ENCODE measurements at places on chromosomes 2 and 18.

GRCh38 chr2:107384422-107384821 is 442.3 kb upstream of the RGPD4 start:
- peak; percentile 58 for DNase-seq

DNA sequence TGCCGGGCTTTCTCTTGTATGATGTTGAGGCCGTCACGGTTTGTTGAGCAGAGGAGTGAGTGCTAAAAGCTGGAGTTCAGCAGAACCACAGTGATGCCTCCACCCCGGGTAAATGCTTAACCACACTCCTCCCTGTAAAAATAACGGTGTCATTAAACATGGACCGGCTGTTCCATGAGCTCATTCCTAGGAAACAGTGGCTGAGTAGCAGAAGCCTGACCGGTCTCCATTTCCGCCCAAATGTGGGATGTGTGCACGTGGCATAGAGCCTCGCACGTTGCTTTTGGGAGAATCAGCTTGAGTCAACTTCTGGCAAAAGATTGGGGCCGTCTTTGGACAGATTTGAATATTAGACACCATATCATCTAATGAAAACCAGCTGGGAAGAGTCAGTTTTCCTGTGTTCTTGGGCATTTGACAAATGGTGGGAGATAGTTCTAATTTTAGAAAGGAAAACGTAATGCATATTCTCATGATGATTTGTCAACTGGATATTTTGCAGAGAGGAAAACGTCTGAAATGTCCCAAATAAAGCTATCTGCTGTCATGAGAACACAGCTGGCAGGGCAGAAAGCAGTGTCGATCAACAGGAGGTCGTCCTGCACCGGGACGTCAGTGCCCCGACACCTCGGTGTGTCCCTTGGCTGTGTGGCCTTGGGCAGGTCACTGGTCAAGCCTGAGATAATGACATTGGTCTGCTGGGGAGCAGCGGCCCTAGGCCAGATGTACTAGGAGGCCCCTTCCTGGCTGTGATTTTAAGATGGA is 42.4 kb downstream of the LRRFIP1 start:
- DNase-seq = peak; percentile 99

DNA sequence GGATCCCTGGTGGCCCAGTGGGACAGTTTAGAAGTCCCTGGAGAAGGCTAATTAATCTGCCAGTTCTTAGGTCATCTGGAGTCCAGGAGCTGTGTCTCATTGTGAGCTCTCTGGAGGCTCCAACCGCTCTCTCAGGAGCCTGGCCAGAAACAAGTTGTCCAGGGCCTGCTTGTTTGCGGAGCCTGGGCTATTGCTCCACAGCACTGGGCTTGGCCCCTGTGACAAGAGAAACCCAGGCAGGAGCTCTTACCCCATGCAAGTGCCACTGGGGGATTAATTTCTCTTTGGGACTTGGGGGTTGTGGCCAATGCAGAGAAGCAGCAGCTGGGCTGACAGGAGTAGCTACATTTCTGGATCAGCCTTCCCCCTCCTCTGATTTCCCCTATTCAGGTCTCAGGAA is 24.5 kb upstream of the TNP1 start:
- no peak for DNase-seq

- no peak for DNase-seq
These were observed 216.4 kb upstream of the MYT1L start for GRCh38 chr2:2547451-2547850.

- no peak for DNase-seq
These were observed 38.4 kb downstream of the YPEL5 start for GRCh38 chr2:30185178-30185577.

DNA sequence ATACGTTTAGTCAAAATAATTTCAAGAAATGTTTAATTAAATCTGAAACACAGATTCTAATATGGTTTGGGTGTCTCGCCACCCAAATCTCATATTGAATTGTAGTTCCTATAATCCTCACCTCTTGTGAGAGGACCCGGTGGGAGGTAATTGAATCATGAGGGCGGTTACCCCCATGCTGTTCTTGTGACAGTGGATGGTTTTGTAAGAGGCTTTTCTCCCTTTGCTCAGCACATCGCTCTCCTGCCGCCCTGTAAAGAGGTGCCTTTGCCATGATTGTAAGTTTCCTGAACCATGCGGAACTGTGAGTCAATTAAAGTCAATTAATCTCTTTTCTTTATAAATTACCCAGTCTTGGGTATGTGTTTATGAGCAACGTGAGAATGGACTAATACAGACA is 1045.1 kb upstream of the POU3F3 start:
- DNase-seq = no peak

DNA sequence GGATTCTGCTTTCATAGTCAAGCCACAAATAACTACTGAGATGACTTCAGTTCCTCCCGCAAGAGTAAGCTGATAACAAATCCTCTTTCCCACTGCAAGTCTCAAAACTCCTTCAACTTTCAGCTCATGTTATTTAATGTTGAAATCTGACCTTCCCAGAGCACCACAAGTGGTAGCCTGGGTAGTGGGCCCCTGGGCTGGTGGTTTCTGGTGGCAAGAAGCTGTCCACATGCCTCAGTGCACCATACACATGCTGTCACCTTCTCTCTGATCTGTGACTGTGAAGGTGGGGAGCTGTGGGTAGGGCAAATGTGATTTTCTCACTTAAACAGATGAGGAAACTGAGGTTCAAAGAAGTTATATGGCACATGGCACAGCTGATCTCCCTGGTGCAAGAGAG is 246.1 kb upstream of the EPAS1 start:
- no peak for DNase-seq

DNA sequence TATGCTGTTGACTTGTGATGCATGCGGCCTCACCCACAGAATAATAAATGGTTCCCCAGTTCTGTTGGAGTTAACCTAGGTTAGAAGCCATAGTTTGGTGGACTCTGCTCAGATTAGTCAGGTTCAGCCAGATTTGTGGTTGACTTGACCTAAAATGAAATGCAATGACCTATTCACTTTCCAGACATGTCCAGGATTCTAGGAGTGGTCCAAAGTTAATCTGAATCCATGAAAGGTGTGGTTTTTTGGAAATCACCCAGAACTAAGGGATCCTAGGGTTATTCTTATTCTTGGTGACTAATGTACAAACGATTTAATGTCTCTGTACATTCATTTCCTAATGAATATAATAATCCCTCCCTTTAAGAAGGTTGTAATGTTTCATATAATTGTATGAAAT is 88.9 kb upstream of the RBBP8 start:
- no peak for DNase-seq

DNA sequence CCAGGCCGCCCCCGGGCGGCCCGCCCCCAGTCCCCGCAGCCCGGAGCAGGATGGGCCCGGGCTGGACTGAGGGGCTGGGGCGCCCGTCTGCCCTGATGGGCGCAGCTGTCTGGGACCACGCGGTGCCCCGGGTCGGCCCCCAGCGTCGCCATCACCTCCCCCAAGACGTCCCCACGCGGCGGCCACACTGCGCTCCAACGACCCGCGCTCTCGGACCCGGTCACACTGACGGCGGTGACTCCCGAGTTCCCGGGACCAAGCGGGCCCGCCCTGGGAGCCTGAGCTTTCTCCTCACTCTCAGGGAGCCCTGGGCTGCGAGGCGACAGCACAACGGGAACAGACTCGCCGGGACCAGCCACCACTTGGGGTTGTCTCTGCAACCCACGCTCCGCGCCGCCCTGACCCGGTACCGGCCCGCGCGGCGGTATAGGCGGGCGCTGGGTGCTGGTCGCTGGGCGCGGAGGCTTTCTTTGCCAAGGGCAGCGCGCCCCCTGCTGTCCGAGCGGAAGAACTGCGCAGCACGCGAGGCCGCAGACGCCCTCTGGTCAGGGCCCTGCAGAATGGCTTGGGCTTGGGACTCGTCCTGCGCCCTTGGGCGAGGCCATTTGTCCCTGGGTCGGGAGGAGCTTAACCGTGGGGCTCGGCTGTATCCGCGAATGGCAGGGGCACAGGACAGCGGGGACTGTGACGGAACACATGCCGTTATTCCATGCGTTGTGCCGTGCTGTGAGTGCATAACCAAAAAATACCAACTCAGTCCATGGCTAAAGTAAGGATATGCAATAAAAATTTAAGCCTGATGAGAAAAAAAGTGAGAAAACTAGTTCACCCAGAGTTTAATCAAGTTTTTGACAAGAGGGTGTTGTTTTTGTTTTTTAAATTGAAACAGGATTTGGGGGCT is 54.8 kb upstream of the ANKRD62 start:
- peak; percentile 67 for DNase-seq

- no peak for DNase-seq
These were observed 397.6 kb downstream of the ZNF521 start for GRCh38 chr18:24954341-24954740.

DNA sequence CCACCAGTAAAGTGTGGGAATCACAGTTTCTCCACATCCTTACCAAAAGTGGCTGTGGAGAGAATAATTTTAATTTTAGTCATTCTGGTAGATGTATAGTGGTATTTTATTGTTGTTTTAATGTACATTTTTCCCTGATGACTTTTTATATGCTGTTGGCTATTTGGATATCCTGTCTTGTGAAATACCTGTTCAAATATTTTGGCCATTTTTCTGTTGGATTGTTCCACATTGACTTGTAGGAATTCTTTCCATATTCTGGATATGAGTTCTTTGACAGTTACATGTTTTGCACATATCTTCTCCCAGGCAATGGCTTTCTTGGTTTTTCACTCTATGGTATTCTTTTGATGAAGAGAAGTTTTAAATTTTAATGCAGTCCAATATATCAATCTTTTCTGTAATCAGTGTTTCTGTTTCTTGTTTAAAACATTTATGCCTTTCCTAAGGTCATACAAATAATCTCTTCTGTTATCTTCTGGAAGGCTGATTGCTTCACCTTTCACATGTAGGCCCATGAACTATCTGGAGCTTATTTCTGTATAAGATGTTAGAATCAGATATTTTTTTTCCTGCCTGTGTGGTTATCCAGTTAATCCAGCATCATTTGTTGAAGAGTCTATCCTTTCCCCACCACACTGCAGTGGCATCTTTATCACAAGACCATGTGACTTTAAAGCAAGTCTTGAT is 19.0 kb downstream of the AFTPH start:
- no peak for DNase-seq

- no peak for DNase-seq
These were observed 63.7 kb upstream of the PROKR1 start for GRCh38 chr2:68579689-68580088.

DNA sequence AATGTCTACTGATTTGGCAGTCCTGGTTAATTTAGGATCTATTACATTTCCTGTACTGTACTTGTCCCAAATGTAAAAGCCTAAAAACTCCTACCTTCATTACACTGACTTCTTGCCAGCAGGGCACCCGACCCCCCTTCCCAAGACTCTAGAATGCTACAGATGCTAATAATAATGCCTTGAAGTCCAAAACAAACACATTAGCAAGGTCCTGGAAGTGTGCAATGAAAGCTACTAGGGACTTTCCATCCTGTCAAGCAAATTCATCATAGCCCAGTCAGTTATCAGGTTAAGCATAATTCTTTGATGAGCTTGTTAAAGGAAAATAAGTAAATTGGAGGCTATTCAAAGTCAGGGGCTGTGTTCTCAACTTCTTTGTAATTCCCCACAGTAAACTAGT is 115.3 kb upstream of the RBBP8 start:
- DNase-seq = no peak

DNA sequence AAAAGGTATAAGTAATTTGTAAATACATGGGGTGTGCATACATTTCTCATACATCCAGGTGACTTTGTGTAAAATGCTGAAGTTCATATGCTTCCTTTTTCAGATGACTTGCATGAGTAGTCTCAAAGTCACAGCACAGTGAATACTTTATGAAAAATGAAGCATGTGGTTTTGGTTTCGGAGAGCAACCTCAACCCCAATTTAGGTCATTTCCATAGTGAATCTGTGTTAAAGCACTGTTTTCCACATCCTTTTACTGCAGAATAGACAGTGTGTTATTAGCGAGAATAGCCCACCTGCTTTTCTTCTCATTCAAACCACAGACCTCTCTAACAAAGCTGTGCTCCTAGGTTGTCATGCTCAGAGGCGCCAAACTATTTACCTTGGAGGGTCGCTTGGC is 204.4 kb upstream of the RASGRP3 start:
- DNase-seq = no peak

DNA sequence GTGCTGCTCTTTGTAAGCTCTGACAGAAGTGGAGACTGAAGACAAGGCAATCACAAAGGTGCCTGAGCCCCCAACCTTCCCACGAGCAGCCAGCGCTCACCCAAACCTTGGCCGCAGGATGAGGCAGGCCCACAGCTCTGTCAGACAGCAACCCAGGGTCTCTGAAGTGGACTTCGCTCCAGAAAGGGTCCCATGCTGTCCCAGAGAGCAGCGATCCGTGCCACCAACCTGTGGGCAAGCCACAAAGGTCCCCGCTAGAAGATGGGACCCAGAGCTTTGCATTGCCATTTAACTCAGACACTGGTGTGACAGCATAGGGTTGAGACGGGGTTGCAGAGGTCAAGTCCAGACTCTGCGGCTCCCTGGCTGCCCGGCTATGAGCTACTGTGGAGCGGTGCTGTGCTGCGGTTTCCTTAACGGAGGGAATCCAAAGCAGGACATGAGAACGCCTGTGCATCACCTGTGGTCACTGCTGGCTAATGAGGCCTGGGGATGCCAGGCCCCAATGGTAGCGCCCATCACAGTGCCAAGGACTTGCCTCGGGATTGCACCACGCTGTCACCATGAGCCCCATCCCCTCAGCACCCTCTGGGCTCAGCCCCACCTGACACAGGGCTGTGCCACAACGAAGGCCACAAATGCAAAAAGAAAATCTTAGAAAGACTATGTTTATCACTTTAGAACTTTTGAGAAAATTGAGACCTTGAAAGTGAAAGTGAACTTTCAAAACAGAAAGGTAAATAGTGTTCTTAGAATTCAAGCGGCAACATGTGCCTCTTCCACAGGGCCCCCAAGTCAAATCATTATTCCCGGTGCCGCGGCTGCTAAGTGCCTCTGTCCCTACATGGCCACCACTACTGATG is 103.4 kb downstream of the HDAC4 start:
- no peak for DNase-seq

DNA sequence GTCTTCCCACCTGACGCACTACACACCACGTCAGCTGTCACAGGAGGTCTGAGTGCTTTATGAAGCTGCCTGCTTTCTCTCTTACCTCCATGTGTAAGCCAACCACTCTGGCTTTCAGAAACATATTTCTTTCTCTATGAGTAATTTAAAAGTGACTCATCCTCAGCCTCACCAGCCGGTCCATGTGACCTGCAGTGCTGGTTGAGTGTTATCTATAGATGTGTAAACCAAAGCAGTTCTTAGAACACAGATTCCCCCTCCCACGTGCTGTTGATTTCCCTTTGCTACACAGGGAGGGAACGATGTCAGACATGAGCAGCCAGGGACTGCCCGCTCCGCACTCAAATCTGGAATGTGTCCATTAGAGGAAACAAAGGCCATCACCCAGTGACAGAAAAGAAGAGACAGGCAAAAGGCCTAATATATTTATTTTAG is 157.8 kb downstream of the BCL2 start:
- DNase-seq = no peak

DNA sequence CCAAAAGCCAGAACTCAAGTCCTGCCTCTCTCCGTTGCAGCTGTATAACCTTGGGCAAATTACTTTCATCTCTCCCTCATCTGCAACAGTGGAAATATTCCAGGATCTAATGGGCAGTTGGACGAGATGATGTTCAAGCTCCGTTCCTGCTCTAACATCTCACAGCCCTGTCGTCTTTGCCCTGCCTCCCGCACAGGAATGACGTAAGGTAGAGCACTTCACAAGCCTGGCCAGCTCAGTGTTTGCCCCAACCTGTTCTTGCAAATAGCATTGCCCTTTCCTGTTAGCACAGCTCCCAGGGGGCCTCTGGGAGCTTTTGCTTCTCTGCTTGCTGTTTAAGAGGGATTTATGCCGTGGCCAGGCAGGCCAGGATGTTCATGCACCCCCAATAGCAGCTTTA is 107.9 kb downstream of the KLHL29 start:
- DNase-seq = peak; percentile 49

- no peak for DNase-seq
These were observed 39.0 kb downstream of the RELCH start for GRCh38 chr18:62226047-62226446.

- no peak for DNase-seq
These were observed 88.4 kb upstream of the AFF3 start for GRCh38 chr2:100230754-100231153.
